ENCODE measurements at places on chromosomes 5 and 9.

GRCh38 chr5:177339107-177339638 is 12.3 kb downstream of the LMAN2 start:
- no peak for DNase-seq

DNA sequence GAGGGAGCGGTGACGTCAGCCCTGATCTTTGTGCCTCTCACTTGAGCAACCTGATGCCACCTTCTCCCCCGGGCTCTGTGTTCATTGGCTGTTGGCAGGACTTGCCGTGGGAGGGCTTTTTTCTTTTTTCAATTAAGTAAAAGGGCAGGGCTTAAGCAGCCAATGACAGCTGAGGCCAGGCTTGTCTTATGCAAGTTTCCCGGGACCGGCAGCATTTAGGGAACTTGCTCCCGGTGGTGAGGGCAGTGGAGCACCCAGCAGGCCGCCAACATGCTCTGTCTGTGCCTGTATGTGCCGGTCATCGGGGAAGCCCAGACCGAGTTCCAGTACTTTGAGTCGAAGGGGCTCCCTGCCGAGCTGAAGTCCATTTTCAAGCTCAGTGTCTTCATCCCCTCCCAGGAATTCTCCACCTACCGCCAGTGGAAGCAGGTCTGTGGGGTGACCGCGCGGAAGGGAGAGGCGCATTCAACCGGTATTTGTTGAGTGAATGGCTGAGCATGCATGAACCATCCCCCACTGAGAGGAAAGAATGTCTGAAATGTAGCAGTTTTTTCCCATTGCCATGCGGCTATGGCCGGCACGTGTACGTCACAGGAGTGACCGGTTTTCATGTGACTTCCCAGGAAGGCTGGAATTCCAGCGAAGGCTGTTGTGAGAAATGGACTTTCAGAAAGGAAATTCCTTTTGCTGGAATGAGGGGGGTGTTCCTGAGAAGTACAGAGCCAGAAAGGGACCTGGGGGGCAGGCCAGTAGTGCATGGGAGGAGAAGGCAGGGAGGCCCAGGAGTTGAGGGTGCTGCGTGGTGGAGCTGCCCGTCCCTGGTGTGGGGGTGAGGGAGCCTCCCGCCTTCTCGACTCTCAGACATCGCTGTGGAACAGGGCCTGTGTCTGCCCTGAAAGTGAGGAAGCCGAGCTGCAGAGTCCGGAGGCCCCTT is 29.0 kb downstream of the PTGES2 start:
- DNase-seq = peak; percentile 98

DNA sequence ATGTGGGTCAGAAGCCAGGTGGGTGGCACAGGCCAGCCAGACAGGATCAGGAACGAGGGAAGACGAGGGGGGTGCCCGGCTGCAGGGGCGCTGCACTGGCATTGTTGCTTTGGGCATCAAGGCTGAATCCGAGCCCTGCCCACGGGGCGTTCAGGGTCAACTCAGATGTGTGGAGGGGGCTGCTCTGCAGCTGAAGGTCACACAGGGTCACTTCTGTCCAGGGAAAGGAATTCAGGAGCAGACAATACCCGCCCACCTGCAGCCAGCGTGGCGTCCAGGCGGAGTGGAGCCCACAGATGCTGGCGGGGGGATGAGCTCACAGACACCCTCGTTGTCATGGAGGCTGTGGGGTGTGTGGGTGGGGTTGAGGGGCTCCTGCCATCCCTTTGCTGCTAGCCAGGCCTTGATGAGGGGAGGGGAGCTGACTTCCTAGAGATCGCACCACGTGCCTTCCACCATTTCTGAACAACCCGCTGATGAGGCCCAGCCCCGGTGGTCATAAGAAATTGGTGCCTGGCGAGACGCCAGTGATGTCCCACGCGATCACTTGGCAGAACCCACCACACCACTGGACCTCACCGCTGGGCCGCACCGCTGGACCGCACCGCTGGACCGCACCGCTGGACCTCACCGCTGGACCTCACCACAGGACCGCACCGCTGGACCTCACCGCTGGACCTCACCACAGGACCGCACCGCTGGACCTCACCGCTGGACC is 31.2 kb downstream of the MRPL36 start:
- DNase-seq = no peak

DNA sequence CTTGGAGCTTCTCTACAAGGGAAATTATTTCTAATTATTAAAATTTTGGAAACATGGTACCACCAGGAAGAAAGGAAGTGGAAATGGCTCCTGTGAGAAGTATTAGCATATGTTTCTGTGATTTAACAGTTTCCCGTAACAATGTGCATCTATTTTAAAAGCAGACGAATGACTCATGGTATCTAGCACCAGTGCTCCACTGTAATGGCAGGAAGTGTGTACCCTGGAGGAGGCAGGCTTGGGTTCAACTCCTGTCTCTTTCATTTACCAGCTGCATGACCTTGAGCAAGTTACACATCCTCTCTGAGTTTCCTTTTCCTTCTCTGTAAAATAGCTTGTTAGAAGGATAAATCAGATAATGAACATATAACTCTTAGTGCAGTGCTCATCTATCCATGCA is 41.0 kb upstream of the ANGPTL2 start:
- no peak for DNase-seq

DNA sequence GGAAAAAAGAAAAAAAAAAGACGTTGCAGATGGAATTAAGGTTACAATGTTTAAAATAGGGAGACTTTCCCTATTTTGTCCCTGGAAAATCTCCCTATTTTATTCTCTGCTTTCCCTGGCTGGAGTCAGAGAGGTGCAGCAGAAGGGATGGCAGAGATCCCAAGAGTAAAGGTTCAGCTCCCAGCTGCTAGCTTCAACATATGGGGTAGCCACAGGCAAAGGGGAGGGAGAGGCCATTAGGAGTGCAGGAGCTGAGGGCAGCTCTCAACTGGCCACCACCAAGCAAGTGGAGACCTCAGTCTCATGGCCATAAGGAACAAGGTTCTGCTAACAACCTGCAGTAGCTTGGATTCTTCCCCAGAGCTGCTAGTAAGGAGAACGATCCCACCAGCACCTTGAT is 367.0 kb upstream of the DAP start:
- no peak for DNase-seq

- DNase-seq = no peak
Observed at GRCh38 chr9:110140276-110140675, 67.7 kb downstream of the C9orf152 start.

GRCh38 chr5:124724357-124725039 is 21.9 kb downstream of the ZNF608 start:
- DNase-seq = no peak

- DNase-seq = no peak
Observed at GRCh38 chr5:110957934-110958333, 113.6 kb upstream of the TSLP start.

DNA sequence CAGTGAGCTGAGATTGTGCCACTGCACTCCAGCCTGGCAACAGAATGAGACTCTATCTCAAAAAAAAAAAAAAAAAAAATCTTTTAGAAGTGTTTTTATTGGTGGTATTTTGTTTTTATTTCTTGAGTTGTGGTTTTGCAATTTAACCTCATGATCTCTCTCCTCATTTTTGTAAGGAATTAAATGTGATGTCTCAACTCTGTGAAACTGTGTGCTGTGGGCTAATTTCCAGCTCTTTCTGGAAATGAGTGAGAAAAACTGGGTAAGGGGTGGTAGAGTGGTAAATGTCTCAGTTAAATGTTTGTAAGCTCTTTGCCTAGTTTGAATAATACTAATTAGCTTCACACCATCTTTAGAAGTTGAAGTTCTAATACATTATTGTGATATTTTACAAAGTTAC is 29.0 kb downstream of the ACO1 start:
- no peak for DNase-seq

DNA sequence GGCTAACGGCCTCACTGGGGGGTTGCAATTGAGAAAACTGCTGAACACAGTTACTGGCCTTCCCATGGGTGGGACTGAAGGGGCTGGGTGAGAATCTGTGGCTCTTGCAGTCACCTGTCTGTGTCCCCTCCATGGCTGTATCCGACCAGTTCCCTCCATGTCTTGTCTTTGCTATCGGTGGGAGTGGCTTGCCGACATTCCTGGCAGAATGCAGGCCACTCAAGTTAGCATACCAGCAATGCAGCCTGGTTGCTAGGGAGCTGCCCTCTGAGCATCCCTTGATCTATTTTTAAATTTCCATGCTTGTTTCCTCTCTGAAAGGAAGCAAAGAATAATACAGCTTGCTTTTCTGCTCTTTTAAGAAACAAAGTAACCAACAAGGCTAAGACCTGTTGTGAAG is 1509.7 kb upstream of the WWC1 start:
- no peak for DNase-seq

- DNase-seq = peak; percentile 15
Observed at GRCh38 chr5:129904667-129905472, 605 bp downstream of the CHSY3 start.

GRCh38 chr9:79665369-79665768 is 93.6 kb downstream of the TLE4 start:
- DNase-seq = no peak

GRCh38 chr5:116766470-116766947 is 191.9 kb upstream of the SEMA6A start:
- no peak for DNase-seq

All from WERI-Rb-1 (cell line).